ENCODE measurements at places on chromosomes 16 and 17. TPM values are rescaled to one million over a fixed set of nuclear protein-coding genes. Genes with fewer than 3 reads are reported as not detected.

Gene ATP2C2
- 0.28 TPM for total RNA-seq

Gene RAB26
- total RNA-seq = 1.8 TPM

Gene CCL2
- total RNA-seq = 65.2 TPM

Gene DPEP2
- not detected for total RNA-seq

Gene PRKCB
- total RNA-seq = 0.15 TPM

Gene CDH8
- total RNA-seq = 0.38 TPM

Gene KRT36
- total RNA-seq = not detected

Gene TEX19
- 0.27 TPM for total RNA-seq

Gene RHBDL3
- 4.4 TPM for total RNA-seq

Gene TEKT5
- total RNA-seq = not detected

Gene HEATR9
- not detected for total RNA-seq

Gene CNGB1
- 0.07 TPM for total RNA-seq

Gene TRIM72
- total RNA-seq = 0.02 TPM

Gene MYH1
- total RNA-seq = not detected

Gene KRT25
- not detected for total RNA-seq

Gene RNU2-1
- total RNA-seq = not detected

Gene ANTKMT
- 56.0 TPM for total RNA-seq

Gene MSI2
- 46.9 TPM for total RNA-seq

Gene SLC2A4
- 0.13 TPM for total RNA-seq

Gene LGALS9B
- total RNA-seq = not detected

All from A549 treated with CpdA at 1 μM for 4 hours (cell line).